ENCODE measurements at places on chromosomes 16 and 17.

DNA sequence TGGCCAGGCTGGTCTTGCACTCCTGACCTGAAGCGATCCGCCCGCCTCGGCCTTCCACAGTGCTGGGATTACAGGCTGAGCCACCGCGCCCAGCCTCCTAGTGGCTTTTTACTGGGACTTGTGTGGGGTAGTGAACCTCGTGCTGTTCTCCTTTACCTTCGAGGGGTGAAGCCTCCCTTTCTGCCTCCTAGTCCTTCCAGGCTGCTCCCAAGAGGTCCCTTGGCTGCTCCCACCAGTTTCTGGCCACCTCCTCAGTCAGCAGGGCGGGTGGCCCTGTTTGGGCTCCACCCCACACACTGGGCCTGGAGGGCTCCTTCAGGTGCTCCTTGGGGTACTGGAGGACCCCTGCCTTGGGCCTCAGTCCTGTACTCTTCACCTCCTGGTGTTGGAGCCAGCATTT, 70.9 kb upstream of the ZNF750 start:
- no peak for DNase-seq

DNA sequence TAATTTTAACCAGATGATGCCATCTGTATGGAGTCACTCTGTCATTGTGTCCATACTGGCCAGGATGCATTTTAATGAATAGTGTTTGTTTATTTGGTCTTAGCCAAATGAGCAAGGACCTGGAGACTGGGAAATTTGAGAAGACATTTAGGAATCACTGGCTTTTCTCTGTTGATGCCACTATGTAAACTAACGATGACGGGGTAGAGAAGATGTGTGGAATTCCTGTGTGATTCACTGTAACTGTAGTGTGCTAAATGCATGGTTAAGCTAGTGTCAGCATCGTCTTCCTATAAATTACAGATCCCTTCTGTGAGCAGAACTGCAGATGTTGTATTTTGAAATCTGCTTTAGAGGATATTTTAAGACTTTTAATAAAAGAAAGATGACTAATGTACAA, 66.6 kb downstream of the NOS2 start:
- DNase-seq, result no peak

- no peak for DNase-seq
Measured at GRCh38 chr16:58497468-58497867, 2.5 kb upstream of the NDRG4 start.

- no peak for DNase-seq
Measured at GRCh38 chr17:17824119-17824782, 12.5 kb downstream of the SREBF1 start.
